Activated T-cell treated with anti-CD3 and anti-CD28 coated beads for 24 hours (primary cell): ENCODE measurements at places on chromosomes 5 and 9.

- no peak for DNase-seq
Observed at GRCh38 chr9:133387680-133388079, 11.5 kb downstream of the STKLD1 start.

DNA sequence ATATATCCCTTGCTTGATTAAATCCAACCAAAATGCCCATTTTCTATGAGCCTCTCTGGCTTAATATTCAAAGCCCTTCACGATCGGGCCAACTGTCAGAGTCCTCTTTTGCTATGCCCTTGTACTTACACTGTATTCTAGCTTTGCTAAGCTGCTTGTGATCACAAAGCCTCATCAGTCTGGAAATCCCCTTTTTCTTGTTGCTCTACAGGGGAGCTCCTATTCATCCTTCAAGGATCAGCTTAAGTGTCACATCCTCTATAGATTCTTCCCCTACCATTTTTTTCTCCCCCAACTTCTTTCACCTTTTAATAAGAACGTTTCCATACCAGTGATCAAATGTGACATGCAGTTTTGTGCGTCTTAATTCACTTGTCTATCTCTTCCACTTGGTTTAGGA lies 450.4 kb upstream of the CHD1 start:
- DNase-seq = no peak

GRCh38 chr5:54531546-54531945 lies 14.0 kb downstream of the SNX18 start:
- no peak for DNase-seq

- no peak for DNase-seq
Observed at GRCh38 chr9:98468567-98469239, 213.3 kb upstream of the TBC1D2 start.

DNA sequence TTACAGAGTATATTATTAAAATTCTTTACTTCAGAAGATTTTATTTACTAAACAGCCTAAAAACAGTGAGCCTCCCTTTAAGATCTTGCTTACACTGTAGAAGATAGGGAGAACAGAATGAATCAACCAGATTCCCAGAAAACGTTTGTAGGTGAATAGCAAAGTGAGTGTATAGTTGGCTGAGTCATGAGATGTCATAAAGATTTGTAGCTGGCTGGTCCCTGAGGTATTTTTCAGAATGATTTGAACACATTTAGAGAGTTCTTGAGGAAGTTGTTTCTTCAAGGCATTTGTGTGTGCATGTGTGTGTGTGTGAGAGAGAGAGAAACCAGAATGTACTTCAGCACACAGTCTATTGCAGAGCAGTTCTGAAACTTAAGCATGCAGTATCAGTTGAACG lies 159.4 kb upstream of the PRR16 start:
- DNase-seq = no peak

GRCh38 chr5:41834506-41834905 lies 35.7 kb downstream of the OXCT1 start:
- DNase-seq = no peak

- no peak for DNase-seq
Observed at GRCh38 chr5:109053995-109054417, 306.3 kb downstream of the FER start.

DNA sequence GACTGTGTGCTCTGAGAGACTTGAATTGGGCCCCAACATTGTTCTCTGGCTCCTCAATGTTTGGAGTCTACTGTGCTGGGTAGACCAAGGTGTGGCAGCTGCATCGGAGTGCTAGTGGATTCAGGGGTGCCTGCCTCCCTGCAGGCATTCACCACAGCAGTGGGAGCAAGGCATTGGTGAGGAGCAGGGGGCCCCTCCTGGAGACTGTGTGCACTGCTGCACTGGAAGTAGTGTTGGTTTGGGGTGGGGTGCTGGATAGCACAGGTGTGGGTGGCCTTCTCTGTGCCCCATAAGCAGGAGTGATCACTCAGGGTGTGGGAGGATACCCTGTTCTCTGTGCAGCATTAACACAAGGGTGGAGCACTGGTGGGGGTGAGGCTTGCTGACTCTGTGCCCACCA lies 39.2 kb downstream of the INSL6 start:
- no peak for DNase-seq

- DNase-seq = no peak
Observed at GRCh38 chr9:70315389-70315788, 56.6 kb downstream of the SMC5 start.

GRCh38 chr5:140986117-140986521 lies 19.8 kb downstream of the PCDHAC2 start:
- no peak for DNase-seq

DNA sequence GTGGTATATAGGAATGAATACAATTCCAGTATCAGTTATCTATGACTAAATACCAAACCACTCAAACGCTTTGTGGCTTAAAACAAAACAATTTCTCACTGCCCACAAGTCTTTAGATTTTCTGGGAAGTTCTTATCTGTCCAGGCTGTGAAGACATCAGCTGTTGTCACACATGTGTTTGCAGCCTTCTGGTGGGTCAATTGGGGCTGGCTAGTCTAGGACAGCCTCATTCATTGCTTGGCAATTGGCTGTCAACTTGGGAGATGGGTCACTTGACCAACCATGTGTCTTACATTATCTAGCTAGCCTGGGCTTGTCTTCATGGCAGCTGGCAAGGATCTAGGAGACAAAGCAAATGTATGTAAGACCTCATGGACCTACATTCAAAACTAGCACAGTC lies 53.8 kb upstream of the PAPPA start:
- DNase-seq = no peak

DNA sequence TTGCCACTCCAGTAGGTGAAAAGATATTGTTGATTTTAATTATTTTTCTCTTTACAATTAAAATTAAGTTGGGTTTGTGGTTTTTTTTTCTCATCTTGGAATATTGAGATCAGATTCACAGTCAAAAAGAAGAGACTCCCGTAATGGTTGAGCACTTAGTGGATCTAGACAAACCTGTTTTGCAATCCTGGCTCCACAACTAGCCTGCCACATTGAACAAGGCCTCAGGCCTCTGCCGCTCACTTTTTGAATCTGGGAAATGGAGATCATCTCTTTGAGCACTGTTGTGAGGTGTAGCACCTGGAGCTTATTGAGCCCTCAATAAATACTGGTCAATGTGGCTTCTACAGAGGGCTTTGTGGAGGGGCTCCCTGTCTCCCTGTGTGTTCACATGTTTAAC lies 37.1 kb upstream of the RARS1 start:
- DNase-seq = no peak

DNA sequence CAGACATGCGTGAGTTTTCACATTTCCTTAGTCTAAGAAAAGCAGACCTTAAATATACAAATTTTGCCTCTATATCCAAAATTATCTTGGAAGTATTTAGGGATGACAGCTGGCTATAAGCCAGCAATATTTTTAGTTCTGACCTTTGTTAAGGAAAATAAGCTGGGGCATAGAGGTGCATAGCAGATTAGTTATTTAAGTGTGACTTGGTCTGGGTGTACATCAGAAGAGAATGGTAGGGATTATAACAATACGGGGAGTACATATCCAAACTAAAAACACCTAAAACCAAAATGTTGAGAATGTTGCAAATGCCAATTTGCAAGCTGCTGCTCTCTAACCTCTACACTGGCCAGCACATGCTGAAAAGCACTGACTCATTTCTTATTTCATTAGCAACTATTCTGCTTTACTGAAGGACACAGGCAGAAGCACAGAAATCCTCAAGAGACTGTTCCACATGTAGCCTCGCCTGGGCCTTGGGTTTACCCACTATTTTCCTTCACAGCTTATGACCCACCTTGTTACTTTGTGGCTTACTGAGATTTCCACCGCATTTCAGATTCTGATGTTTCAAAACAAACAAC lies 22.3 kb downstream of the LEAP2 start:
- DNase-seq = no peak

DNA sequence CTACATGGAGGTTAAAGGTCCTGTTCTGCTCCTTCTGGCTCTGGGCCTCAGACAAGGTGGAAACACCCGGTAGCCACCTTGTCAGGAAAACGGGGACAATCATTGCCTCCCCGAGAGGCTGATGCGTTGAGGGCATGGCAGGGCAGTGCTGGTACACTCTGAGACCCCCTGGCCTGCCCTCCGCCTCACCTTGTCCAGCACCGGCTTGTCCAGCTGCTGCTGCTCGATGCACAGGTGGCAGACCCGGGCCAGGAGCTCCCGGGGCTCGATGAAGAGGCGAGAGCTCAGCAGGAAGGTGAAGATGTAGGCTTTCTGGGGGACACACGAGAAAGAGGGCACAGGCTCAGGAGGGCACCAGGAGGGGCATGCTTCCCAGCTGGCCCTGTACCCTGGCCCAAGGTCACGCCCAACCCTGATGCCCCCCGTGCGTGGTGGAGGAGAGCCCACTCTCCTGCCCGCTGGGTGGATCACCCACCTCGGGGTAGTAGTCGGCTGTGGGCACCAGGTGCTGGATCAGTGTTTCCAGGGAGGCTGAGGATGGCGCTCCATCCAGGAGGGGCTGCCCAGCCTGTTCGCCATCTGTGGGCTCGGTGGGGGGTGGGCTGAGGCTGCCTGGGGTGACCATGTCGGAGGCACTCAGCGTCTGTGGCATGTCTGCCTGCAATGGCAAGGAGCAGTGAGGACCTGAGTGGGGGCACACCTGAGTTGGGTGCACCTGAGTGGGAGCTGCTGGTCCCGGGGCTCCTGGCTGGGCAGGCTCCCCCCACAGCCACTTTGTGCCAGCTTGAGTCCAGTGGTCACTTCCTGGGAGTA lies 66.0 kb upstream of the RNF130 start:
- DNase-seq = no peak

GRCh38 chr5:7395947-7396712 lies at the start of gene ADCY2:
Gene ADCY2, plus strand, starts transcription at chr5:7396138. Its CDS starts 159 bp downstream, at chr5:7396297.
- no peak for DNase-seq

- DNase-seq = peak; percentile 16
Observed at GRCh38 chr9:69122082-69122548, 52.0 kb upstream of the TJP2 start.

GRCh38 chr5:91188755-91189154 lies 194.4 kb downstream of the ARRDC3 start:
- DNase-seq = no peak

- no peak for DNase-seq
Observed at GRCh38 chr9:71778085-71778484, 9.8 kb upstream of the CEMIP2 start.

GRCh38 chr9:5910413-5911057 lies 19.8 kb downstream of the MLANA start:
- DNase-seq = no peak

- DNase-seq = peak; percentile 89
Observed at GRCh38 chr5:34007621-34008600, at the start of gene AMACR. Gene AMACR, minus strand, starts transcription at chr5:34008050. Its CDS starts 31 bp downstream, at chr5:34008019.

DNA sequence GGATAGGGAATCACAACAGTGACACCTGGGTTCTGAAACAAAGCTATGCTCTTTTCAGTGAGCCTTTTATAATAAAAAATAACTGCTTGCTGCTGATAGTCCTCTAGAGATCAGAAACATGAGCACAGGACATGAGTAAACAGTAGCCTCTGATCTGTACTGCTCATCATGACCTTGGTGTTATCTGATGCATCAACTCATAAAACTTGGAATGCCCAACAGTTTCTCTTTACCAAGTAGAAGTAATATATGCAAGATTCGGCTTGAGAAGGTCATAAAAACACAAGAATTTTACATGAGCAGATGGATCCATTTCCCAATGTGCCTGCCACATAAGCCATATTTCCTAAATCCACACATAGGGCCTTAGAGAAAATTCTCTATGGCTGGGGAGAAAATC lies 318.3 kb upstream of the GRAMD2B start:
- DNase-seq = no peak

DNA sequence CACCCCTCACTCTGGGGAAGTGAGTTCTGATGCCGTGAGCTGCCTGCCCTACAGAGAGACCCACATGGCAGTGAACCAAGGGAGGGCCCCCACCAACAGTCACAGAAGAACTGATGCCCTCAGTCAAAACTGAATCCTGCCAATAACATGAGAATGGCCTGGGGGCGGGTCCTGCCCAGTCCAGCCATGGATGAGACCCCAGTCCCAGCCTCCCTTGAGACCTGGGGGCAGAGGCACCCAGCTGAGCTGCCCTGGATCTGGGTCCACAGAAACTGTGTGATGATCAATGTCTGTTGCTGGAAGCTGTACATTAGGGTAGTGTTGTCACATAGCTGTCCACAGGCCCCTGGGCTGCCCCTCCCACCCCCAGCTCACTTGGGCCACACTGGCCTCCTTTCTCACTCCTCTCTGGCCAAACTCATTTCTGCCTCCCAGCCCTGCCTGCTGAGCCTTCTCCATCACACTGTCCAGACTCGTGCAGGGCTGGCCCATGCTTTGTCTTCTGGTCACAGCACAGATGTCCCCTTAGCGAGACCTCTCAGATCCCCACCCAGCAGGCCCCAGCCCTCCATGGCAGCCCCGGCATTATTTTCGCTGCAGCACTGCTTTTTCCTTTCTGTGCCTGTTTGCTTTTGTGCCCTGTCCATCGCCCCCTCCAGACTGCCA lies 16.8 kb downstream of the GBGT1 start:
- DNase-seq = no peak

DNA sequence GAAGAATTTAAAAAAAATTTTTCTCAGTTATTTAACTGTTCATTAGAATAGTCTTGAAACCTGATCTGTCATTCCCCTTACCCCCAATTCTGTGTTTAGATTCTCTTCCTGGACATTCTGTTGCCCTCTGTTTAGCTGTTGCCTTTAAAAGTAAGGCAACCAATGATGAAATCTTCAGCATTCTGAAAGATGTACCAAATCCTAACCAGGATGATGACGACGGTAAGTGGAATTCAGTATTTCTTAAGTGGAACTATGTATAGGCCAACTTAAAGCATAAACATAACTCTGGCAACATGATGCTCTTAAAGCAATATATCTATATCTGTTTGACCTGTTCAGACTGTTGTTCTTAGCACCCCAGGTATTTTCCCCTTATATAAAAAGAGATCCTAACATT lies 27.2 kb downstream of the NCBP1 start:
- no peak for DNase-seq

DNA sequence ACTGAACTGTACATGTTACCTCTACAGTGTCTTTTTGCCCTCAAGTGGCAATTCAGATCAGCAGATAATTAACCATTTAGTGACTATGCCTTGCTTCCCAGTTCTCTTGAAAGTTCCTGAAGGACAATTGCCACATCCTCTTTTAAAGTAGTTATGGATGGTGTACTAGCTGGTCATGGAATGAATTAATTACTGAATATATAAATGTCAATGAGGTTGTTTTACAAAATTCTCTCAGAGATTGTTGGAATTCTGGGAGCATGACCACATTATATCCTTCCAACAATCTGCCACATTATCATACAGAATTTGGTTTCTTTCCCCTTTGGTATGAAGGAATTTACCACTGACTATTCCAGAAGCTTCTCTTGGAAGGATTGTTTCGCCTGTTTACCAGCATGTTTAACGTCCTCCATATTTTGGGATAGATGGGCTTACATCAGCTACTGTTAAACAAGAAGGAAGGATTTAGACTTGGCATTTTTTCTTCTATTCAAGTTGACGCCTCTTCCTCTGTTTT lies 176.4 kb downstream of the CD180 start:
- DNase-seq = no peak

DNA sequence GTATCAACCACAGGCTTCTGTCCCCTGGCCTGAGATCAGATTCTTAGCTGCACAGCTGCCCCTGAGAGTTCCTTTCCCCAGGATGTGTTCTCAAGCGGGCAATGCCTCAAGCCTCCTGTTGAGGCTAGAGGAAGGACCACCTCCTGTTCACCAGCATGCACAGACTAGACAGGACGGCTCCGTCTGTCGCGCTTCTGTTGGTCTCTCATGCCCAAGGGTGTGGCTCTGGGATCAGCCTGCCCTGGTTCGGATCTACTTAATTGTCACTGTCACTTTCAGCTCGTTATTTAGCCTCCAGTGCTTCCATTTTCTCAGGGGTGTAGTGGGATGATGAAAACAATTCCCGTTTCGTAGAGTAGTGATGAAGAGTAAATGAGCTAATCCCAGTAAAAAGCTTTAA lies 103.1 kb downstream of the KCNIP1 start:
- DNase-seq = no peak
